Sigmoid colon (tissue), 7 donors: ENCODE measurements at places on chromosomes 2 and 18. TPM values are rescaled to one million over a fixed set of nuclear protein-coding genes. Genes with fewer than 3 reads are reported as not detected.
A peak's percentile ranks its signal among the peaks of the same experiment; 100 is the strongest.

- DNase-seq: peak; percentile 30
Measured at GRCh38 chr2:231900972-231901371, 25.2 kb downstream of the NPPC start.

B3GNT7 gene
- 12.0 TPM for polyA plus RNA-seq

GRCh38 chr2:240836781-240837467 lies 16.9 kb upstream of the KIF1A start:
- DNase-seq: peak; percentile 81

- DNase-seq: no peak
Measured at GRCh38 chr18:23585007-23585871, 1.1 kb downstream of the NPC1 start.

DNA sequence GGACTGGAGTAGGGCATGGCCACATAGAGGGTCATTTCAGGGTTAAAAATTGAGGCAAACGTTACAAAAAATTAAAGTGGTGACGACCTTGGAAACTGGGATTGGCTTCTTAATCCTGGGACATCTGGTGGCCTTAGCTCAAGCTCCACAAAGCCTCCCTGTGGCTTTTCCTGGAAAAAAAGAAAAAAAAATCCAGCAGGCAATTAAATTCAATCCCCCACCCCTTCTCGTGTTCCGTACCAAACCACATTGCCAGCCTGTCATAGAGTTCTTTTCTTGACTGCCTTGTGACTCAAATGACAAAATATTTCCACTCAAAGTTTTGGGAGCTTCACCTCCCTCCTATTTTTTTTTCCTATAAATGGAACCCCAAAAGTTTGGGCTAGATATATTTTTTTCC lies 195.6 kb downstream of the HRH4 start:
- DNase-seq: no peak

TBR1 gene
- not detected for polyA plus RNA-seq

TRIM43 gene
- not detected for polyA plus RNA-seq

BIRC6 gene
- polyA plus RNA-seq: 9.7 TPM

DNA sequence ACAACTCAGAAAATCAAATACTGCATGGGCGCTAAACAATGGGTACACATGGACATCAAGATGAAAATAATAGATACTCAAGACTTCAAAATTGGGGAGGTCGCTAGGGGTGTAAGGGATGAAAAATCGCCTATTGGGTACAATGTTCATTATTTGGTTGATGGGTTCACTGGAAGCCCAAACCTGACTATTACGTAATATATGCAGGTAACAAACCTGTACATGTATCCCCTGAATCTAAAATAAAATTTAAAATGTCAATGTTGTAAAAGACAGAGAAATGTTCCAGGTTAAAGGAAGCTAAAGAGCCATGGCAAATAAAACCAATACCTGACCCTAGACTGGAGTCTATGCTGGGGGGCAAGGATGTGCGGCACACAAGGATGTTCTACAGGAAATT lies 80.4 kb upstream of the CCBE1 start:
- no peak for DNase-seq

GRCh38 chr2:85971366-85971765 lies 82.6 kb upstream of the ST3GAL5 start:
- no peak for DNase-seq

NEU2 gene
- polyA plus RNA-seq: not detected

DNA sequence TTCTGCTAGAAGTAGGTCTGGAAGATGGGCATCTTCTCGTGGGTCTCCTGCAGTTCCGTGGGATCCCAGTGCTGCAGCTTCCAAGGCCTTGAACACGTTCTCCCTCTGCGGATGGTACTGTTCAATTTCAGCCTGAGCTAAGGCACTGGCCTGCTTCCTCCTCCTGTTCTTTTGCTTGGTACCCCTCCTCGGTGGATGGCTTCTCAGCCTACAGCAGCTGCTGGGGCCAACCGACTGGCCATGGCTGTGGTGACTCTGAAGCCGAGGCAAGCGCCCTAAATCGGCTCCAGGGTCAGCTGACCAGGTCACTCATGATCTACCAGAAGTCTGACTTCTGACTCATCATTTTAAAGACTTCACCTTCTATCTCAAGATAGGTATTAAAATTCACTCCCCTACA lies 150.2 kb downstream of the NBAS start:
- peak; percentile 58 for DNase-seq

- no peak for DNase-seq
Measured at GRCh38 chr18:56927786-56928185, 219.1 kb upstream of the BOD1L2 start.

RGPD3 gene
- 0.10 TPM for polyA plus RNA-seq

- DNase-seq: no peak
Measured at GRCh38 chr2:134258684-134259388, 5.0 kb downstream of the MGAT5 start.

DNA sequence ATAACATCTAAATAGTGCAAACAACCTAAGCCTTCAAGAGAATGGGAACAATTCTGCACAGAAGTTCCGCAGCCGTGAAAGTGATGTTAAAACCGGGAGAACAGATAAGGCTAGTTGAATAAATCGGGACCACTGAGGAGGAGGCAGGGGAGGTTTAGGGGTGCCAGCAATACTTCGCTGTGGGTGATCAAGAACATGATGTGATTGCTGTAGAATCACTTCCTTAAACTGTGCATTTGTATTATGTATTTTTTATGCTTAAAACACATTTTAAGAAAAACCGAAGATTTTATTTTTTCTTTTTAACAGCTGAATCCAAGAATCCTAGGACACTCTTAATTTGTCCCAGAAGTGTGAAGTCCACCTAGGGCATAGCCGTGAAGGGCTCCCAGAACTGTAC lies 33.6 kb downstream of the TTC32 start:
- DNase-seq: no peak

ANKRD36B gene
- polyA plus RNA-seq: 2.4 TPM

DNA sequence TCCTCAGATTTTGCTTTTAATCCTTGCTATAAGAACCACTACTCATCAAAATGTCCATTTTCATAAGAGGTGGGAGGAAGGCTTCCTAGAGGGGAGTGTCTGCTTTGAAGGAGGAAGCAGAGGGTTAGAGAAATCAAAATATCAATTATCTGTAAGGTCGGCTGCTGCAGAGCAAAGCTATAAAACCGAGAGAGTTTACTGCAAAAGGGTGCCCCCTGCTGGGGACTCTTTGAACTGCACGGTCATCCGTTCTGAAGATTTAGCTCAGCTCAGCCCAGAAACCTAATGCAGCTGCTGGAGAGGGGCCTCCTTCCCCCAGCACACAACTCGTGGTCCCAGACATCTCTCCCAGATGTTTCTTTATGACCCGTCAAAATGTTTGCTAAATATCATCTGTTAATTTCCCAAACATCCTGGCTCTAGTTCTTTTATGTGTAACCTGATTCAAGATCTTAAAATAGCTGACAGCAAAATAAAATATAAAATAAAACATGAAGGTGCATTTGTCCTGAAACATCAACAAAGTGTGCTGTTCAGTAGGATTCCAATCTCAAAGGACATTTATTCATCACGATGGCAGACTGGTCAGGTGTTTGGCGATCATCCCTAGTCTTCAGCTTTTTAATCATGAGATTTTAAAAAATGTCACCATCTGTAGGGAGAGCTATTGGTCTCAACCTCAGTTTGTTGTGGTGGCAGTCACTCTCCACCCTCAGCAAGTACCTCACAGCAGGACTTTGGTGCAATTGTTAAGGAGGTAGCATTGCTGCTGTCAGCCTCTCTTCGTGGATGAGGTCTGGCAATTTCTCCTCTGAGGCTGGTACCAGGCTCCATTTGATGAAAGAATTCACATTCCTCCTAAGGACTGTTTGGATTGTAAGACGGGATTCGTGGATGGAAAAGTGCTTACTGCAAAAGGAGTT lies 185.9 kb downstream of the MTX2 start:
- peak; percentile 92 for DNase-seq

ASIC4 gene
- polyA plus RNA-seq: not detected

DNA sequence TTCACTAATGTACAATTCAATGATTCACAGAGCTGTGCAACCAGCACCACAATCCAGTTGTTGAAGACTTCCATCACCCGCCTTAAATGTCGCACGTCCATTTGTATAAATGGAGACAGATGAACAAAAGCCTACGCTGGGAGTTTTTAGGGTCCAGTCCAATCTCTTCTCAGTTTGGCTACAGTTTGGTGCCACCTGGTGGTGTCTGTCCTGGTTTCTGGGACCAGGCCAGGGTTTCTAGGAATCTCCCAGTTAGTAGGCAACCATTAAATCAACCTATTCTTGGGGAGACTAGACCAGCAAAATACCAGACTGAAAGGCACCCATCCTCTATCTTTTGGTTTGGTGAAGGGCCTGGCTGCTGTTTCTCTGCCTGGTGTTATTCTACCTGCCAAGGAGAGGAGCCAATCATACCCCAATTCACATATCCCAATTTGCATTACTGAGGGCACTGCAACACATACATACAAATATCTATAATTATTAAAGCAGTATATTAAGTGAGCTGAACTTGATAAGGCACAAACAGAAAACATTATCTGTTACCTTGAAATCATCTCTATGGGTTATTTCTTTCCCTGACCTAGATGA lies 3.2 kb upstream of the DDX1 start:
- no peak for DNase-seq

DNA sequence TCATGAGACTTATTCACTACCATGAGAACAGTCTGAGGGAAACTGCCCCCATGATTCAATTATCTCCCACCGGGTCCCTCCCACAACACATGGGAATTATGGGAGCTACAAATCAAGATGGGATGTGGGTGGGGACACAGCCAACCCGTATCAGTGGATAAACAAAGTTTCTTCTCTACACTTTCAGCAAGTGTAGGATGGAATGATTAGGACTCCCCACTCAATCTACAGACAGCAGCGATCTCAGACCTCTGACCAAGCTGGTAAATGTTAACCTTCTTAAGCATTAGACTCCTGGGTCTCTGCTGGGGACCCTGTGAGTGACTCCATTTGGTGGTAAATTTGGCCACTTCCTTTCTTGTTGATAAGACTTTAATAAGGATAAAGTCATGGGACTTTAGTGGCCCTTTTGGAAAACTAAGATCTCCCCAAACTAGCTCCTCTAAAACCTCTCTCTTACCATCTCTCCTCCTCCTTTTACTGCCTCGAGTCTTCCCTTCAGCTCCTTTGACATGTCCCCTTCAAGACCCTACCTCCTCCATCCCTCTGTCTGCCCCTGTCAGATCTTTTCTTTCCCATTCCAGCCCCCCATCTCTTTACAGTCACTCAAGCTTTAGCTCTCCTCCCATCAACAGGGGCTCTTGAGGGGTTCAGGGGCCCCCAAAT lies 71.9 kb downstream of the MYL12B start:
- DNase-seq: no peak

ARHGEF33 gene
- not detected for polyA plus RNA-seq

DNA sequence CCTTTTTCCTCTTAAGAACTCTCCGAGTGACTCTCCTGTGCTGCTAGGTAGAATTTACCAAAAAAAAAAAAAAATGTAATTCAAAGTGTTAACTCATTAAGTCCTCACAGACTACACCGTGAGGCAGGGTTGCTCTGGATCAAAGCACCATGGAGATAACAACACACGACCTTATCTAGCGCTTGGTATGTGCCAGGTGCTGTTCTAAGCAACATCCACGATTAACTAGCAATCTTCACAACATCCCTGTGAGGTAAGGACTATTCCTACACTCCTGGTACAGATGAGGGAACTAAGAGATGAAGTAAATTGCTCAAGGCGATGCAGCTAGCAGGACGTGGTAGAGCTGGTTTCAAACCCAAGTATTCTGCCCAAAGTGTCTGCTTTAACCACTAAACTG lies 1.8 kb downstream of the MOGAT1 start:
- no peak for DNase-seq

DNA sequence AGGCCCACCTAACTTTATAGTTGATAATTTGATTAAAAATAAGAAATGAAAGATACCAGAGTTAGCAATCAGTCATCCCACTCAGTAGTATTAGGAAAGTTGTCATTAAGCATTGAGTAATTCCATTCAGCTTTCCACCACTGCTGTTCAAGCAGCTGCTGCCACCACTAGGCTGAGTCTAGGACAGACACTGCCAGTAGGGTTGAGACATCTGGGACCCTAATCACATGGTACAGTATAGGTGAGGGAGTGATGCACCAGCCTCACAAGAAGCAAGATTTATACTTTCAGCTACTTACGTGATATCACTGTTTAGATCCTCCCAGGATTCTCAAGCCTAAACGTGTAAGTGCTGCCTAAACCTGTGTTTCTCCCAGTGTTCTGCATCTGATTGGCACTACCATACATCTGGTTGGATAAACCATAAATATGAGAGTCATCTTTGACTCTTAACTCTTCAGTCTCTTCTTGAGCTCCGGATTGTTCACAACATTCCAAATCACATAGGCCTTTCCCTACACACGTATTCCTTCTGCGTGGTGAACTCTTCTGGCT lies 3.2 kb downstream of the UBXN4 start:
- no peak for DNase-seq

GRCh38 chr2:216777637-216778273 lies 82.1 kb downstream of the TNP1 start:
- no peak for DNase-seq
